ENCODE measurements at places on chromosomes 2 and 18.

DNA sequence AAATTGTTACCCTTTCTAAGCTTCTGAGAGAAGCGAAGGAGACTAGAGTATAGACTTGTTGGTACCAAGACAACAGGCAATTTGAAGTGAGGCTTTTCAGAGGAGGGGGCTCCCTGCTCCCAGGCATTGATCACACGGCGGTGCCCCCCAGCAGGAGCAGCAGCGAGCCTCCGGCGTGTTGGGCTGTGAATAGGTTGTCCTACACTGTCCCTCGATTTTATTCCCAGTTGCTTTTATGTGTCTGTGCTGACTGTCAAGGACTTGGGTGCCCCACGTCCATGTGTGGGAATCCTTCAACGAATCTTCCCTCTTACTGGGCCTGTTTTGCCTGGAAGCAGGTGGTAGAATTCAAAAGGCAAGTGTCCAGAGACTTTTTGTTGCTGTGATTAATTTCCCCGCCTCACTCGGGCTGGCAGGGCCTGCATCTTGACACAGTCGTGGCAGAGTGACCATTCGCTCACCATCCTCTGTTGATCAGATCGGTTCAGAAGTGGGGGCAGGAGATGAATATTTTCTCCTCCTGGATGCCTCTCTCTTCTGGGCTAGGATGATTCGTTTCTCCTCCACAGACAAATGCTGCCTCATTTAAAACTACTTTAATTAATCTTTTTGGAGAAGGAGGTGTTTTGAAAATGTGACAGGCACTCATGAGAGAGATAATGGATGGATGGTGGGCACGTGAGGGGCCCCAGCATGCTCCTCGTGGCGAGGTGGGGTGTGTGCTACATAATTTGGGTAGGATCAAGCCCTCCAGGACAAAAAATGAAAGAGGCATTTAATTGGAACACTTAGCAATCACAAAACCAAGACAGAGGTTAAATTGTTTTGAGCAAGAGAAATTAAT lies 77.6 kb downstream of the SMIM21 start:
- no peak for DNase-seq

- DNase-seq = no peak
These were observed 69.4 kb upstream of the ASB18 start for GRCh38 chr2:236333417-236334121.

DNA sequence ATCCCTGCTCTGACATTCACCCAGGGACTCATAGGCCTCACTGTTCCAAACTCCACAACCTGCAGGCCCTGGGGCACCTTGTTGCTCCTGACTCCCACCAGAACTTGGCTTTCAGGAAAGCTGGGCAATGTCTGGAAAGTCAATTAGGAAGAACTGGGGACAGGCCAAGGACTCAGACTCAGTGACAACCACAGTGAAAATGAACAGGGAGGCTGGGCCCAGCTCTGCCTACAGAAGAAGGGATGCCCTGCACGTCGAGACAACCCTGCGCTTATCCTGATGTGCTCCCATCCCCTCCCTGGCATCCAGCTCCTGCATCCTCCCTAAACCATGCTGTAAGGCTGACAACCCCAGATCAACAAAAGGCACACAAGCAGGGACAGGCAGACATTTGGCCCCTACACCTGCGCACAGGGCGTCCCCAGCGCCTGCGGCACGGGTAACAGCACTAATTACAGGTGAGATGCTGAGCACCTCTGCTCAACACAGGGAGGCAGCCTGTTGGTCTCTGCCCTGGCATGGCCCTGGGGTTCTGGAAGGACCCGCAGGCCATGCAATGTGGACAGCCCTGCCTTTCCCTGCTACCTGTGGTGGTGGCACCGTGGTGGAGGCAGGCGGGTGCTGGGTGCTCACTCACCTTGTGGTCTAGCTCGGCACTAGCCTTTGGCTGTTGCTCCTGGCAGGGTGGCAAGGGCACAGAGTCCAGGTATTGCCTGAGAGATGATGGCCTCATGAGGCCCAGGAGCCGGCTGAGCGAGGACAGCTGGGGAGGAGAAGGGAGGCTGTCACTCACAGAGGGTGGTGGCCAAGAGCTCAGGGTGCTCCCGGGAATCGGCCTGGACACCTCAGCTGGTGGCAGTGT lies 23.6 kb upstream of the SEMA4C start:
- DNase-seq = no peak

GRCh38 chr2:29526587-29527586 lies 394.5 kb downstream of the ALK start:
- DNase-seq = peak; percentile 2

GRCh38 chr2:48105848-48106247 lies 199.6 kb upstream of the FBXO11 start:
- no peak for DNase-seq

GRCh38 chr2:138787053-138787666 lies 7.0 kb upstream of the NXPH2 start:
- DNase-seq = peak; percentile 46

DNA sequence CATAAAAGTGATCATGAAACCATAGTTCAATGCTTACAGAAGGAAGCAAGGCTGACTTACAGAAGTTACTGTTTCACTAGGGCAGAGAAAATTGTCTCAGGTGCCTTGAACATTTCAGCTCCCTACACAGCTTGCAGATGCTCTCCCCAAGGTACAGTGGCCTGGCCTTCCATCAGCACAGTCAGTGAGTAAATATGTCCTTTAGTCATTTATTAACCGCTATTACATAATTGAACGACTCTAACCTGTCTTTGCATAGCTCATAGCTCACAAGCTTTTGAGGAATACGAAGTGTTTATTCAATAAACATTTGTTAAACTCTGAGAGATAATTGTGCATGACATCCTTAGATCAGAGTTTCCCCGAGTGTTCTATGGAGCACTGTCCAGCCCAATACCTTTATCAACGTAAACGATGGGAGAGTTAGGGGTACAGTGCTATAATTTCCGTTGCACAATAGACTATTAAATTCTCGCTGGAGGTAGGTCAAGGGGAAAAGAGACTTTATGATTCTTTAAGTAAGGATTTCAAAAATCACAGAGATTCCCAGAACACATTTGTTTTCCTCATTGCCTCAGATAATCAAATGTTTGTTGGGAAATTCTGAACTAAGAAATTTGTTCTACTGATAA lies 677.8 kb downstream of the TSN start:
- DNase-seq = peak; percentile 1

DNA sequence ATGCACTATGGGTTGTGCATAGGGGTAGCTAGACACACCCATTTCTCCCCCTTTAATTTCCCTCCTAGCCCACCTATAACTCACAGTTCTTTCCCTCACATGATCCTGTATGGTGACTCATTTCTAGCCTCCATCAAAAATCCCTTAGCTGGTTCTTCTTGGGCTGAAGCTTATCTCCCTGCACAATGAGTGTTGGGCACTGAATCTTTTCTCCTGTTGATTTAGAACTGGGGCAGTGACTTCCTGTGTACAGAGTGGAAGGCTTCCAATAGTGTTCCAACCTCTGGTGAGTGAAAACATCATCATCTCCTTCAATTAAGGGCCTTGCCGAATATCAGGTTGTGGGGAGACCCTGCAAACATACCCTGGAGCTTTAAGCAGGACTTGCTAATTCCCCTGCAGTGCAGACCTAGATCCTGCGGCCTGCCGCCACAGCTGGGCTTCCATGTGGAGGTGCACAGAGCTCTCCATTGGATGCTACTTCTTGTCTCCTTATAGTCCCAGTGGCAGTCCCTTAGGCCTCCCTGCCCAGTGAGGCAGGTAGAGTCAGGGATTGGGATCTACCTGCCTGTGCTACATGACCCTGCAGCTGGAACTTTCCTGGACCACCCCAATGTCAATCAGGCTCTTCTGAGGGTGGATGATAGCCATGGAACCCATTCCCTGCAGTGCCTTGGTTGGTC lies 121.8 kb downstream of the PLB1 start:
- DNase-seq = no peak

GRCh38 chr2:101551336-101551888 lies 76.5 kb upstream of the RFX8 start:
- DNase-seq = no peak

- no peak for DNase-seq
These were observed 4.1 kb upstream of the KLHL30 start for GRCh38 chr2:238134393-238134785.

DNA sequence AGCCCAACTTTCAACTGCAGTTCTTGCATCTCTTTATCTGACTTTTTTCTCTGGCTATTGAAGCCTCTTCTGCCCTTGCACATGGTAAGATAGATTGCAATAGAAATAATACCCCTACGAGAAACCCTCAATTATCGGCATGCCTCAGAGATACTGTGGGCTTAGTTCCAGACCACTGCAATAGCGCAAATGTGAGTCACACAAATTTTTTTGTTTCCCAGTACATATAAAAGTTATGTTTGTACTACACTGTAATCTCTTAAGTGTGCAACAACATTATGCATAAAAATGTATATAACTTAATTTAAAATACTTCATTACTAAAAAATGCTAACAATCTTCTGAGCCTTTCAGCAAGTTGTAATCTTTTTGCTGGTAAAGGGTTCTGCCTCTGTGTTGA lies 124.7 kb downstream of the PDE1A start:
- DNase-seq = no peak

- DNase-seq = no peak
These were observed 219.8 kb upstream of the SPHKAP start for GRCh38 chr2:228401065-228401912.

GRCh38 chr2:45699032-45699658 lies 47.7 kb downstream of the PRKCE start:
- DNase-seq = no peak

GRCh38 chr2:206361407-206362045 lies 81.8 kb upstream of the ADAM23 start:
- no peak for DNase-seq

DNA sequence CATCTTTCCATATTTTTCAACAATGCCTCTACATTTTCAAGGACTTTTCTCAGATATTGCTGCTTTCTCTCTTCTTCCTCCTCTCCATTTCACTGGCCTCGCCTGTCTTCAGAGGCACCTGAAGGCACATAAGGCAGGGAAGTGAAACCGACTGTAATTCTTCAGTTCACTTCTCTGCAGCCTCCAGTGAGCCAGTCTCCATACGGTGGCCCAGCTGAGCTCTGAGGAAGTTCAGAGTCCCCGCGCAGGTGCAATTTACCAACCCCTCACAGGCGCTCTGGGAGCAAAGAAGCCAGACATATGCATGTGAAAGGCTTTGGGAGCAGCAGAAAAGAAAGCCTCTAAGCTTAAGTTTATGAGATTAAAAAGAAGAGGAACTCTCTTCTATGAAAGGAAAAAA lies 12.4 kb downstream of the KLHL14 start:
- DNase-seq = peak; percentile 10

DNA sequence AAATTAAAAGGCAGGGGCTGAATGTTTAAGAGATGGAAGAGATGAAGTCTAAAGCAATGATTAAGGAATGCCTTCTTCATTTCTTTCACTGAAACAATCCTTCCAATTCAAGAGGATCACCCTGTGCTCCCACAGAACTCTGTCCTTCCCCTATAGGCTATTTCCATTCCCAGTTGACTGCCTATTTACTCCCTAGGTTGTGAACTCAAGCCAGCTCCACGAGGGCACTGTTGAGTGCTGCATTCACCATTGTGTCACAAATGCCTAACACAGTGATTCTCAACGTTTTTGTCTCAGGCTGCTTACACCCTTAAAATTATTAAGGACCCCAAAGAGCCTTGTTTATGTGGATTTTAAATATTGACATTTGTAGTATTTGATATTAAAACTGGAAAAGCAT lies 112.4 kb downstream of the AOX1 start:
- DNase-seq = no peak

DNA sequence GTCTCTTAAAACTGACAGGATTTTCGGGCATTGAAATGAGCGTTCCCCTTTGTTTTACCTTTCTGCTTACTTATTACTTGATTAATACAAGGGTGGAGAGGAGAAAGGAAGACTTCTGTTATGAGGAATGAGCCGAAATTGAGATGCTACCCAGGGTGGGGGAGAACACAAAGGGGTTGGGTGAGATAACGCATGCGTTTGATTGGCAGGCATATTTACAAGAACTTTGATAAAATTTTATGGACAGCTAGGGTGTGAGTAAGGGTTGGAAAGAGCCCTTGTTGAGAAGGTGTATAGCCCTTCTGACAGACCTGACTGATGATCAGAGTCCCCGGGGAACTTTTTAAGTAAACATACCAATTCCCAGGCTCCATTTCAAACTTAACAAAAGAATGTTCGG lies 1.8 kb downstream of the RNF138 start:
- DNase-seq = no peak

DNA sequence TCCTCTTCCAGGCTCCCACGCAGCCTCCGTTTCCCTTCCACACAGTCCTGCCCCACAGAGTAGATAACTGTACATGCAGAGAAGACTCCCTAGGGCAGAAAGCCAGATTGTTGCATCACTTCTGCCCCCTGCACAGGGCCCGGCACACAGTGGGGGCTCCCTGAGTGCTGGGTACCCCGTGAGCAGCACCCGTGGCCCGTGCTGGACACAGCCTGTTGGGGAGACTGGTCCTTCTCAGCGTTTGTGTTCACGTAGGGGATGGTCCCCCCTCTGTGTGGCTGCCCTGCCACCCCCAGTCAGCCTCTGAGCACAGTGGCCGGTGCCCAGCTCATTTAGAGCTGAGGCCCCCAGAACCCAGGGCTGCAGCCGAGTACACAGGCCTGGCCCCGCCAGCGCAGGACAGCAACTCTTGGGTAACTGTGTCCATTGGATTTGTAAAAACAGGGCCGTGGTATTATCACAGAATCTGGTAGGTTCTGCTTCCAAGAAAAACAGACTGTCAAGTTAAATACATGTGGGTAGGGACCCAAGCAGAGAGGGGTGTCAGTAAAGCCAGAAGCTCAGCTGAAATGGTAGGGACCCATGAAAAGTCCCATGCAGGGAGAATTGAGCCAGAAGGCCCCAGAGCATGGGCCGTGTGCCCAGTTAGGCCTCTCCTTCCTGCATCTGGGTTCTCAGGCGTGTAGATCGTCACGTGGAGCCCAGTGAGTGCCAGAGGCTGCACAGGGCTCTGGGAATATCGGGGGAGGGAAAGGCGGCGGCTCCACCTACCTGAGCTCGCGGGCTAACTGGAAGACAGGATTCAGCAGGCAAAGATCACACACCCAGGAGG lies 257.3 kb downstream of the ATAD2B start:
- peak; percentile 53 for DNase-seq

DNA sequence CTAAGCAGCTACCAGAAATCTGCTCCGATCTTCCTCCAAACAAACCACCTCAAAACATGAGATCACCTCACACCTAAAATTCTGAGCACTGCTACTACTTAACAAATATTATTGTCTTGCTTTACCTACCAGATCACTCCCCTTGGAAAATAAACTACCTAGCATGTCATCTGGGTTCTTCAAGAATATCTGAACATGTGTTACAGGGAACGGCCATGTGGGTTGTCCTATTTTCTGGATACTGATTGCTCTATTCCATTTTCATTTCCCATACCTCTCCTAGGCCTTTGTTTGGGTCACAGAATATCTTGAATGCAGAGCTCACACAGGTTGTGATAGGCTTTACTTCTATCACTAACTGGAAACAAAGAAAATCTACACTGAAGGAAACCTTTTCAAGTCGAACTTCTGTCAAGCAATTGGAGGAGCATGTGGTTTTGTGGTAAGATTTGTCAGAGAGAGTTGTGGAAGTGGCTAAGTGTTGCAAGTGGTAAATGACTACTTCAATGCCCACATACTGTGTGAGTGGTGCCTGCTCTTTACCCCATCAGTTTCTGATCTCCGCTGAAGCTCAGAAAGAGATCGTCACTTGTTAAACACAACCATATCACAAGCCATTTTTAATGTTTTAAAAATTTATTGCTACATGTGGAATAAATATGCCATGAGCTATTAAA lies 739.1 kb upstream of the ZEB2 start:
- no peak for DNase-seq

Measured in small intestine (tissue), 16 donors.